OCI-M1 (cell line): ENCODE measurements at places on chromosomes 12 and 14.

DNA sequence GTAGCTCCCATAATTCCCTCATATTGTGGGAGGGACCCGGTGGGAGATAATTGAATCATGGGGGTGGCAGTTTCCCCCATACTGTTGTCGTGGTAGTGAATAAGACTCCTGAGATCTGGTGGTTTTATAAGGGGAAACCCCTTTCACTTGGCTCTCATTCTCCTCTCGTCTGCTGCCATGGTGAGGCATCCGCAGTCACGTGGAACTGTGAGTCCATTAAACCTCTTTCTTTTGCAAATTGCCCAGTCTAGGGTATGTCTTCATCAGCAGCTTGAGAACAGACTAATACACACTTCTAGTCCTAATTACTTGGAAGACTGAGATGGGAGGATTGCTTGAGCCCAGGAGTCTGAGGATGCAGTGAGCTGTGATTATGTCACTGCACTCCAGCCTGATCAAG is 64.4 kb downstream of the TMX1 start:
- no peak for DNase-seq

DNA sequence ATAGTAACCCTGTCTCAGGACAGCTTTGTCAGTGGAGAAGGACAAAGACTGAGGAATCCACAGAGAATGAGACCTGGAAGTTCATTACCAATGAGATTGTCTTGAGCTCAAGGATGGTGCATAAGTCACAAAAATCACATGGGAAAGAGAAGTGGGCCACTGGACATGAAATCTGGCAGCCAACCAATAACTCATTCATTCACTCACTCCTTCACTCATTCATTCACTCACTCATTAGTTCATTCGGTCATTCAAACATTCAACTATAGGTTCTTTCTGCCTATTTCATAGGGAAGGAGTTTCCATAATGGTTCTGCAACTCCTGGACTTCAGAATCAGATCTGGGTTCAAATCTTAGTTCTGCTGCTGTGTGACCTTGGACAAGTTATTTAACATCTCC is 18.2 kb upstream of the WSCD2 start:
- DNase-seq: no peak

- DNase-seq: no peak
Observed at GRCh38 chr12:23534196-23534595, 415.3 kb downstream of the SOX5 start.

DNA sequence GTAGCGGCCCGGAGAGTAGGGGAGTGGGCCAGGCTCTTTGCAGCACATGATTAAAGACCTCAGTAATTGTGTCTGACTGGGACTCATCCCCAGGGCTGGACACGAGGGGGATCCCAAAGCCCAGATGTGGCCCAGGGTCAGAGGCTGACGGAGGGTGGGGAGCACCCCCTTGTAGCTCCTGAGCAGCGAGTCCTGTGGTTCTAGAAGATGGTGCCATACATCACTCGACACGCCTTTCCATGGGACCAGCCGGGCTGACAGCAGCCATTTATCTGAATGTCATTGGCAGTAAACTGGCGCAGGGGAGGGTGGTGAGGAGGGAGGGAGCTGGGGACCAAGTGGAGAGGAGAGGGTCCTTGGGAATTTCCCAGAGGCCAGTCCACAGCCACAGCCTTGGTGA is 65.1 kb upstream of the FAM222A start:
- DNase-seq: no peak

DNA sequence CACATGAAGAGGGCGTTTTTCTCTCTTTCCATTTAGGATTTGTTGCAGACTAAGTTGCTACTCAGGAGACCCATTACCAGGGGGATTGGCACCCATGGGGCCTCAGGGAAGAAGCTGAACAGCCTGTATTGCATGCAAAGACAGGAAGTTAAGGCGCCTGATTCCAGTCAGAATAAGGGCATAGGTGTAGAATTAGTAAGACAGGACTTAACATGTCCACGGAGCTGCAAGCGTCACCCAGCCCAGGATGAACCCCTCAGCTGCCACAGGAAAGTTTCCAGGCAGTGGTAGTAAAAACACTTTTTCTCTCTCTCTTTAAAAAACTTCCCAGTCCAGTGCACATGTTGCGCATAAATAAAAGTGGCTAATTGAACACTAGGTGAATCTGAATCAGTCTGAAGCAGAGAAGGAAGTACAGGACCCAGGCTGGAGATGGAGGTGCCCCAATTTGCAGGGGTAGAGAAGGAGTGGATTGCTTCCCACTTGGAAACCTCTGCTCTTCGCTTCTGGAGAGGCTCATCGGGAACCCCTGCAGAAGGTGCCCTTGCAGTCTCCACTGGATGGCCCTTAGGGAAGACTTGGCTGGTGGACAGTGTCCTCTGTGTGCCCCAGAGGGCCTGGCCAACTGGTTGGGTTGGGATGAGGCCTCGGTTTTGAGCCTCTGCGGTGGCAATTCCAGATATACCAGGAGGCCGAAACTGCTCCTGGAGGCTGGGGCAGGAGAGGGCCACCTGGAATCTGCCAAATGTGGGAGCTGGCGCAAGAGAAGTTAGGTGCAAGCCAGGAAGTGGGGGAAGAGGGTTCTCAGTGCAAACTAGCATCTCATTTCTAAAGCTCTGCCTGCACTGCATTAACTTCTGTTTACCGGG is 10.7 kb upstream of the TBX3 start:
- no peak for DNase-seq

GRCh38 chr12:119019166-119019565 is 37.8 kb downstream of the SRRM4 start:
- DNase-seq: no peak

DNA sequence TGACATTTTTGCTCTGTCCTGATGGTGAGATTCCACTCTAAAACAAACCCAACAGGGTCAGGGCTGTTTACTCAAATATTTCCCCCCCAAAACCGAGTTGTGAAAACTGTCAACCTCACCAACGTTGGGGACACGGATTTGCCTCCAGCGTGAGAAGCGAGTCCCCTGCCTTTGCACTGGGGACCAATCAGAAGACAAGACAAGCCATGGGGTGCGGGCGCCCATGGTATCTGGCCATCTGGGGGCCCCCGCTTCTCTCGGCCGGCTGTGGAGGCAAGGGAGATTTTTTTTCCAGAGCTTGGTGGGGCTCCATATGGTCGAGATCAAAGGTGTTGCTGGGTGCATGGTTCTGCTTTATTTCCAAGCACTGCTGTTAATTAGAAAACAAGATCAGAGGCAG is 272.1 kb downstream of the BCL11B start:
- DNase-seq: no peak

DNA sequence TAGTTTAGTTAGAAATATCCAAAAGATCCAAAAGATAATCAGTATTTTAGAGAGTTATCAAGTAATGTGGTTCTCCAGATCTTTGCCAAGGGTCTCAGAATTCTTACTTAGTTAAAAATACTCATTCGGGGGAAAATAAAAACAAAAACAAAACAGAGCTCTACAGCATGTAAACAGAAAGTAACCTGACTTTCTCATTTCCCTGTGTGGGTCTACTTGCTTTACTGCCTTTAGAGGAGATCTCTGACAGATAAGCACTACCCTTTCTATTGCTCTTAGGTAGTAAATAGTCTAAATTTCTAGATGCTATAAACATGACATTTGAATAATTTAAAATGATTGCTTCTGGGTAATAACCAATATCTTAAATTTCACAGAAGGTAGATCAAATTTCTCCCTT is 371.8 kb downstream of the RPL10L start:
- DNase-seq: peak; percentile 33

- no peak for DNase-seq
Observed at GRCh38 chr14:26963711-26964110, 365.9 kb upstream of the NOVA1 start.

DNA sequence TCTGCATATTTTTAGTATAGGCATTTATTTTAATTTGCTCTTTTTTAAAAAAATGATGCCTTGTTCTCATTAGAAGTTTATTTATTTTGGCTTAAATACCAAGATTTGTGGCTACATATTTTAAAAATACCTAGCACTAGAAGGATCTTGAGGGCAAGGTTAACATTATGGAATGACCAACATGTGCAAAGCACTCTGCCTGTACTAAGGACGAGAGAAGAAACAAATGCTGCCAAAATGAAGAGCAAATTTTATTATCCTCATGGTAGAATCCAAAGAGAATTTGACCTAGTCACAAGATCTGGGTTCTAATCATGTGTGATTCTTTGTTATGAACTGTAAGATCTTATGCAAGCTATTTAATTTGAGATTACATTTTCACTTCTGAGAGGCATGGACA is 2.8 kb downstream of the CAND1 start:
- no peak for DNase-seq

DNA sequence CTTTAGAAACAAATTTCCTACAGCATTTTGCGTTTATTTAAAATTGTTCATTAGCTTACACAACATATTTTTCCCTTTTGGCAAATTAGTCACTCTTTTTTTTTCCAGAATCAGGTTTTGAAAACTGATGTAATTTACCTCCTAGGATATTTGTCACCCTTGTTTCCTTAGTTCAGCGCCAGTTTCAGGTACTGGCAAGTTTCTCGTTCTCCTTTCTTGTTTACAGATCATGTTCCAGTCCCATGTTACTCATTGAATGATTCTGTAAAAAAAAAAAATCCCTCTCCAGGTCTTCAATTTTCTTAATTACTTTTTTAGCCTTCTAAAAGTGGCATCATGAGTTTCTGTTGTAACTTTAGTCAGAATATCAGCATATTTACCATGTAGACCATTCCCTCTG is 2.7 kb downstream of the PPP4R4 start:
- no peak for DNase-seq

GRCh38 chr12:80472911-80473500 is 29.0 kb downstream of the PTPRQ start:
- peak; percentile 78 for DNase-seq

DNA sequence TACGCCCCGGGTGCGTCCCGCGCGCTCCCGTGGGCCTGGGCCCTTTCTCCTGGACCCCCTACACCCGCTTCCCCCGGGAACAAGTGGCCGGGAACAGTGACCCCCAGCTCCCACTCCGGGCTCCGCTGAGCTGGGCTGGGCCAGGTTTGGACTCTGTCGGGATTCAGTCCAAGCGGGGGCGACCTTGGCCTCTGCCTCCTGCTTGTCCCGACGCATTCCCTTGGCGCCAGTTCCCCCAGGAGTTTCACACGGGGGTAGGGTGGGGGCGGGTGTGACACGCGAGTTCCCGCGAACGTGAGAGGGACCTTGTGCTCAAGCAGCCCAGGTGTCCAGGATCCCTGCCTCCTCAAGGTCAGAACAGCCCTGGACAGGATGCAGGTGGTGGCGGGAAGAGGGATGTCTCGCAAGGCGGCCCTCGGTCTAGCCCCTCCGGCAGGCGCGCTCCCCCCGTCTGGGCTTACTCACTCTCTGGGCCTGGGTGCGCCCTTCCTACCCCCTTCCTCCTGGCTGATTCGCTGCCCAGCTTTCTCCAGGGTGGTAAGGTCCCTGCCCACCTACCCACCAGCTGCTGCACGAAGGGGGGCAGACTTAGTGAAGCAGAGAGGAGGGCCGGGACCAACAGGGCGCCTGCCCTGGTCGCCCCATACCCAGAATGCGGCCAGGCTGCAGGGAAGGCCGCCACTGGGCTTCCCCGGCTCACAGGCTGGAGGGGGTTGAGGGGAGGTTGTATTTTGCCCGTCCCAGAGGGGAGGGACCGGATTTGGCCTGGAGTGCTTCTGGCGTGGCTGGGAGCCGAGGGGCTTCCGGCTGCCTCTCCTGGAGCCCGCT is 862 bp downstream of the CRIP2 start:
- no peak for DNase-seq

- no peak for DNase-seq
Observed at GRCh38 chr14:101335061-101335661, 226.1 kb upstream of the DIO3 start.

DNA sequence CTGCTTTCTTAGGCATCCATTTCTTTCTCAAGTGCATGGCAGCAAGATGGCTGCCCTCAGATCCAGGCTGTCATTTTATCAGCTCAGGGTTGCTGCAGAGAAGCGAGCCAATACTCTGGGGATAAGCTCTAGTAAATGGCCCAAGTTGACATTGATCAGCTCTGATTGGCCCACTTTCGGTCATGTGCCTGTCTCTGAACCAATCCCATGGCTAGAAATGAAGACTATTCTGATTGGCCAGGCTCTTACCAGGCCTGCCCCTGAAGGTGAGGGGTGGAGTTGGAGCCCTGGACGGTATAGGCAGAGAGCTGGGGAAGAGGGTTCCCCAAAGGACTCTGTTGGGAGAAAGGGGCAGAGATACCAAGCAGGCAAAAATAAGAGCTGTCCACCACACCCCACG is 41.4 kb downstream of the MYO1H start:
- peak; percentile 62 for DNase-seq

GRCh38 chr14:103401223-103402214 is 16.3 kb downstream of the MARK3 start:
- DNase-seq: no peak

DNA sequence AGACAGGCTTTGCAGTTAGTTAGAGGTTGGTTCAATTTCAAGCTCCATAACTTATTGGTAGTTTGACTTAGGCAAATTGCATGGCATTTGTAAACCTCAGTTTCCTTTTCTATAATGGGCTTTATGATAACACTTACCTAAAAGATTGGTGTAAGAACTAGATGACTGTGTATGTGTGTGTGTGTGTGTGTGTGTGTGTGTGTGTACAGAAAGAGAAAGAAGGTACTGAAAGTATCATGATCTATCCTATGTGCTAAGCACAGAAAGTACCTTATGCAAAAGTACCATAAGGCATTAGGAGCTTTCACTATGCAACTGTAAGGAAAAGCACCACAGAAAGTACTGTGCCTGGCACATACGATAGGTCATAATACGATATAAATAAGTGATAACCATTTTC is 304.3 kb upstream of the KITLG start:
- DNase-seq: no peak

GRCh38 chr12:91901381-91902074 is 244.1 kb downstream of the BTG1 start:
- no peak for DNase-seq

GRCh38 chr14:92366237-92366636 is 43.3 kb downstream of the SLC24A4 start:
- no peak for DNase-seq

DNA sequence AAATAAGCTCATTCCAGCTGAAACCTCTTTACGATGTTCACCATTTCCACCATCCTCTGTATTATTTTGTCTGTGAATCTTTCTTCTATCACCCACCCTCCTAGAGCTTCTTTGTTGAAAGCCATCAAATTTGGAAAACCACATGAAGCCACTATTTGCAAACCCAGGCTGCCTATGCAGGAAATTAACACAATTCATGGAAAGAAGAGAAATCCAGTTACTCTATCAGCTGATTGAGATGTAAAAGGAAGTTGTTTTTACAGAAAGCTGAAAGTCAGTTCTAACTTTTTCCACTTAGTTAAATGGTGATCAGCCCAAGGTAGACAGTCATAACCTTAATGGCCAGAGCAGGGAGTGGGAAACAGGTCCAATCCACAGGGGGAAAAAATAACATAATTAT is 6.6 kb downstream of the RHOJ start:
- DNase-seq: no peak

GRCh38 chr12:7113389-7113871 is 4.4 kb upstream of the C1RL start:
- peak; percentile 72 for DNase-seq
